CD4-positive, alpha-beta T cell treated with Interleukin-1 beta for 1 hour (primary cell): ENCODE measurements at places on chromosomes 3 and 15.

DNA sequence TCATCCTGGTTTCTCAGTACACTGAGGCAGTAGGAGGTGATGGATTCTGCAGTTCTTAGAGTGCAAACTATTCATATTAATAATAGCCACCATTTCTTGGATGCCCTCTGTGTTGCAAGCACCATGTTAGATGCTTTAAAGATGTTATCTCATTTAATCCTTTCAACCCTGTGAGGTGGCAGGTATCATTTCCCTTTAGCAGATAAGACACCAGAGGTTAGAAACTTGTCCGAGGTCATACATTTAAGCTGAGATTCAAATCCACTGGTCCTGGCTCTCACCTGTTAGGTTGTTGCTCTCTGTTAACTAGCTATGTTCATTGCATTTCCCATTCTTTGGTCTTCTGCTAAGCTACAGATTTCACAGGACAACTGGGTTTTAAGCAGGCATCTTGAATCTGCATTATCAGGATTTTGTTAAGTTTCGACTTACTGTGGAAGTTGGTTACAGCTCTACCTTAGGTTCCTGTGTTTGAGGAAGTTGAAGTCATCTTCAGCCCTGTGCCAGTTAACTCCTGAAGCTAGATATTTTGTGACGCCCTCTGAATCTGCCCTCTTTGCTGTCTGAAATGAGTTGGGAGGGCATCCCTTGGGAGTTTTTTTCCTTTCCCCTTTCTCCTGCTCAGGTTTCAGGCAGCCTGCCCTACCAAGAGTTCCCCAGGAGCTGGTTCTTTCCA is 6.4 kb downstream of the PDE8A start:
- DNase-seq: no peak

DNA sequence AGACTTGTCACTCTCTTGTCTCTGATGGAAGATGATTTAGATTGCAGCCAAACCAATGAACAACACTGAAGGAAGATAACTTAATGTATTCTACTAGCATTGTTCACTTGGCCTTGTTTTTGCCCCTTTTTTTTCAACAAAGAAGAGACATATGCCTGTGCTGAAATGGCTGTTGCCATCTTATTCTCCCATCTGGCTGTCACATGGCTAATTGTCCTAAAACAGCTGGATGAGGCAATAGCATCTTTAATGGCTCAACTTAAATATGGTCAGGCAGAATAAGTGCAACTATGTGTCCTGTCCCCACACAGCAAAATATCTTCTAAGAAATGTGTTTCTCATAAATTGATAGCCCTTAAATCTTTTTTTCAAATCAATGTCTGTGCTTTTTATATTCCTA is 576.9 kb downstream of the TUSC7 start:
- no peak for DNase-seq

GRCh38 chr15:101543926-101544612 is 54.6 kb upstream of the PCSK6 start:
- DNase-seq: no peak

DNA sequence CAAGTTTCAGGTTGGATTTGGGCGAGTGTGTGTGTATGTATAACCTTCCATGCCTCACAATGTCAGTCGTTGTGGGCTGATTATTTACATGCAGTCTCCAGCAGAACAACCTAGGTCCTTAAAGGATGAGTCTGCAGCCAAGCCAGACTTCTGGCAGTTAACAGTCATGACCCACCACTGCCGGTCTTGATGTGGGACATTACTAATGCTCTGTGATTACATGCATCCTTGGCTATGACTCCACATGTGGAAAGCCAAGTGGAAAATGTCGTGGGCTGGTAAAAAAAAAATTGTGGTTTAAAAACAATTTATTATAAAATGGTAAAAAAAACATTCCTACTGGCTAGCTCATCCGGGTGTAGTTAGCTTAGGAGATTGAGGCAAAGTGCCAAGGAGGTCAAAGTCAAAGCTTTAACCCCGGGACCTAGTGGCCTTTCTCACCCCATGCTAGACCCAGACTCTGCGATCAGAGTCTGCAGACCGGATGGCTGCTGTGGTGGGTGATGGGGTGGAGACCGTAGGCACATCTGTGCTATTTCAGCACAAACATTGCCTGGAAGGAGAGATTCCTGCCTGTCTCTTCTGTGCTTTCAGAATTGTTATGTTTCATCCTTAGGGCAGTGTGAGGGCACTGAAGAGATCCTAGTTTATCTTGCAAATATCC is 6.8 kb downstream of the RARRES1 start:
- DNase-seq: no peak

DNA sequence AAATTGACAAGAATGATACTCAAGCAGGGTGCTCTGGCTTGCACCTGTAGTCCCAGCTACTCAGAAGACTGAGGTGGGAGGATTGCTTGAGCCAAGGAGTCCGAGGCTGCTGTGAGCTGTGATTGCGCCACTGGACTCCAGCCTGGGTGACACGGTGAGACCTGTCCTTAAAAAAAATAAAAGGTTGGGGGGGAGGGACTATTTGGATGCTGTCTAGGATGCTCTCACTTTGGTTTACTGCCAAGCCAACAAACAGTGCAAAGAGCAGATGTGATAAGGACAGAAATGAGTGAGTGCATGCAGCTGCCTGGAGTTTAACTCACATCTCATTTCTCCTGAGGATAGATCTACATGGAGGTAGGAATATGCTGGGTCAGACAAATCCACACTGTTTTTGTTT is 130.0 kb downstream of the FRMD4B start:
- DNase-seq: no peak
